Non-pigmented ciliary epithelial cell (primary cell): ENCODE measurements at places on chromosomes 4 and X.

- DNase-seq = no peak
These were observed 400.6 kb downstream of the IL15 start for GRCh38 chr4:142036795-142037583.

- no peak for DNase-seq
These were observed 65.3 kb upstream of the CCSER1 start for GRCh38 chr4:90061881-90062280.

DNA sequence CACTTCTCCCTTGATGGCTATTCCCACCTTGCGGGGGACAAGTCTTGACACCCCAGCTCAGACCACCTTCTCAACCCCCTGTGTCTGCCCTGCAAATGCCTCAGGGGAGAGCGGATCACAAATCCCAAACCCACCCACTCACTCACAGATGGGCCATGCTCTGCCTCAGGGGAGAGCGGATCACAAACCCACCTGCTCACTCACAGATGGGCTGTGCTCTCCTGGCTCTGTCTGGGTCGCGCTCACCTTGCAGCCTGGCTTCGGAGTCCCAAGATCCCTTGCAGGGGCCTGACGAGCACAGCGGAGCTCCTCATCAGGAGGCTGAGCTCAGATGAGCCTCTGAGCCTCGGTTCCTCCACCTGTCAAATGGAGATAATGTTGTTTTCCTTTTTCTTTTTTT lies 38.6 kb downstream of the HTRA3 start:
- no peak for DNase-seq

GRCh38 chr4:80931631-80932081 lies 98.9 kb upstream of the BMP3 start:
- DNase-seq = no peak

DNA sequence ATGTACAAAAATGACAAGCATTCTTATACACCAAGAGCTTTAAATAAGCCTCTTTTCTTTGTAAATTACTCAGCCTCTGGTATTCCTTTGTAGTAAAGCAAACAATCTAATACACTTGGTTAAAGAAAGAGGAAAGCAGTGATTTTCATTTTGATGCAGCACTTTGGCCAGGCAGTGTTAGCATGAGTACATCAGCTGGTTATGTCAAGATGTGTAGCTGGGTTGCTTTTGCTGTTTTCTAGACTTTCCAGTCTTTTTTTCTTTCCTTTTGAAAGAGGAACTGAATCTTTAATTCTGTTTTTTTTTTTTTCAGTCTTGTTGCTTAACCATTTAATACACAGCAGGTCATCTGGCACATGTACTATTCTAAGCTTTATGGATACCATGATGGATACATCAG lies 167.1 kb upstream of the AADAT start:
- DNase-seq = no peak

- no peak for DNase-seq
These were observed 3.8 kb downstream of the G6PD start for GRCh38 chrX:154542723-154543424.

- no peak for DNase-seq
These were observed 53.8 kb upstream of the ATXN3L start for GRCh38 chrX:13373431-13374187.

DNA sequence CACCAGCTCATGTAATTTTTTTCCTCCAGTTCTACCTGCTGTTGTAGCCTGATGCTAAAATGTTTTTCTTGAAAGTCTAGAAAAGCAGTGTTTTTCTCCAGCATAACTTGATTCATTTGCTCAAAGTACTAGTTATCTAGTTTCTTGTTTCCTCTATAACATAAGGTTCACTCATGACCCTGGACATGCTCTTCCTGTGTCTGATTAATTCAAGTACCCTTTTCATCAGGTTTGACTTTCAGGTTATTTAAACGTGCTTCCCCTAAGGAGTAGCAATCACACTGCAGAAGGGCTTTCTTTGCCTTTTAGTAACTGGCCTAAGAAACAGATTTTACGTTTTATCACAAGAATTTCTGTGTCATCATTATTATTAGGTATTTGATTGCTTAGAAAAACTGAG lies 66.8 kb upstream of the EGFL6 start:
- DNase-seq = no peak

DNA sequence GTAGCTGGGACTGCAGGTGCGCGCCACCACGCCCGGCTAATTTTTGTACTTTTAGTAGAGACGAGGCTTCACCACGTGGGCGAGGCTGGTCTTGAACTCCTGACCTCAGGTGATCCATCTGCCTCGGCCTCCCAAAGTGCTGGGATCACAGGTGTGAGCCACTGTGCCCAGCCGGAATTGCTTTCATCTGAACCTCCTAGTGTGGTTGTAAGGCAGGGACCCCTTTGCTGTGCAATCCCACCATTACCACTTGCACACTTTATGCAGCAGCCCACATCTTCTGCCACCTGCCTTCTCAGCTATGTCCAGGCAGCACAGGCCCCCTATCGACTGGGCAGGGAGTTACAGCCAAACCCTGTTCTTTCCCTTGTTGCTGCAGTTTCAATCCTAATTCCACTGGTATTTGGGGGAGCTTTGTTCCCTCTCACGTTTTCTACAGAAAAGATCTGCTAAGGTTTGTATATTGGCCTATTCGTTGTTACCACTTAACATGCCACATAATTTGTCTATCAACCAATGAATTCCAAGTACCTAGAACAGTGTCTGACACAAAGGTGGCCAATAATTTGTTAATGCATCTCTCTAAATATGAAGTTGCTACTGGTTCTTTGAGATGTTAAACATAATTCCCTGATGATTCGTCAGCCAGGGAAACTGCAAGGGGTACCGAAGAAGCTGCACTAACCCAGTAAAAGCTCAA lies 6.5 kb downstream of the RPL39 start:
- DNase-seq = no peak

GRCh38 chr4:145709843-145710242 lies 29.9 kb downstream of the C4orf51 start:
- DNase-seq = peak; percentile 87

DNA sequence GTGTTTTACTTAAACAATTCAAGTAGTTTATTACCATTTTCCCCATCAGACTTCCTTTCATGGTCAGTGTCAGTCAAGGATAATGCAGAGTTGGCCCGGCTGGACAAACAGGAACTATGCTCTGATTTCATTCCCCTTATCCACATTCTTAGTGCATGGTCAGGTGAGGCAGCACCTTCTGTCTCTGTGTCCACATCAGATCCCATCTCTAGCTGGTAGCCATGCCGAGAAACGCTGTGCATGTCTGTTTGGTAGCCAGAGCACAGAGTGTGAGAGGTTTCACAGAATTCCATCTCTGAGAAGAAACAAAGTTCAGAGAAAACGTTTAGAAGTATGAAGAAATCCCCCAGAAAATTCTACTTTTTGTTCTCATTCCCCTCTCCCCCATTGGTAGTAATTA lies 423.7 kb upstream of the TEX13C start:
- no peak for DNase-seq

DNA sequence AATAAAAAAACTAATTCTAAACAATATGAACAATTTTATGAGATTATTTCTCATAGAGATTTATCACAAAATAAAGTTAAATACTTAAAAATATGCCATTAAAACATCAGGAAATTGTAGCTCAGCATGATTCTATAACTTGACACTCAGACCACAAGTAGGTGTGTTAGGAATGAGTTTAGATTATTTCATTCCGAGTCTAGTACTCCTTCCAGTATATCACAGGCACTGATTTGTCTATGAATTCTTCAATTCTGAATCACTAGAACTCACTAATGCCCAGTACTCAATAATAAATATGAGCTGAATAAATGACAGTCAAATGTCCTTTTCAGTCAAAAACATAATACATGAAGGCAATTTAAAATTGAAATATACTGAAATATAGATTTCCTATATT lies 22.2 kb downstream of the BOD1L1 start:
- no peak for DNase-seq

GRCh38 chr4:165005352-165005925 lies 26.4 kb upstream of the TRIM60 start:
- no peak for DNase-seq
